Common myeloid progenitor, CD34-positive (primary cell): ENCODE measurements at places on chromosomes 7 and 10.

DNA sequence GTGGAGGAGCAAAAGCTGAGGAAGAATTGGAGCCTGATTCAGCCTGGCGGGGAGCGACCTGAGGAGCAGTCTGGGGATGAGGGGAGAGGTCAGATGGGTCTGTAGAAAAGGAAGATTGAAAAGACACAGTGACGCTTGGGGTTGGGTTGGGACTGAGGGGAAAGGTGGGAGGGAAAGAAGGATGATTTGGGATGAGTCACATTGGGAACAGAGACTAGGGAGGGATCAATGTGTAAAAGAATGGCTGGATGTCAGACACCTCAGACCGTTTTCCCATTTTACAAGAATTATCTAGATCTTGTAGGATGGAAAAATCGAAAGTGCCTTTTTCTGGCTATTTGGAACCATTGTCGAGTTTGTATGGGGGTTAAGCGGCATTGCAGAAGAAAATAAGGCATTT is 1076.5 kb downstream of the DNAJB9 start:
- DNase-seq, result no peak

- DNase-seq, result no peak
Measured at GRCh38 chr7:77879272-77879671, 80.7 kb downstream of the PHTF2 start.

DNA sequence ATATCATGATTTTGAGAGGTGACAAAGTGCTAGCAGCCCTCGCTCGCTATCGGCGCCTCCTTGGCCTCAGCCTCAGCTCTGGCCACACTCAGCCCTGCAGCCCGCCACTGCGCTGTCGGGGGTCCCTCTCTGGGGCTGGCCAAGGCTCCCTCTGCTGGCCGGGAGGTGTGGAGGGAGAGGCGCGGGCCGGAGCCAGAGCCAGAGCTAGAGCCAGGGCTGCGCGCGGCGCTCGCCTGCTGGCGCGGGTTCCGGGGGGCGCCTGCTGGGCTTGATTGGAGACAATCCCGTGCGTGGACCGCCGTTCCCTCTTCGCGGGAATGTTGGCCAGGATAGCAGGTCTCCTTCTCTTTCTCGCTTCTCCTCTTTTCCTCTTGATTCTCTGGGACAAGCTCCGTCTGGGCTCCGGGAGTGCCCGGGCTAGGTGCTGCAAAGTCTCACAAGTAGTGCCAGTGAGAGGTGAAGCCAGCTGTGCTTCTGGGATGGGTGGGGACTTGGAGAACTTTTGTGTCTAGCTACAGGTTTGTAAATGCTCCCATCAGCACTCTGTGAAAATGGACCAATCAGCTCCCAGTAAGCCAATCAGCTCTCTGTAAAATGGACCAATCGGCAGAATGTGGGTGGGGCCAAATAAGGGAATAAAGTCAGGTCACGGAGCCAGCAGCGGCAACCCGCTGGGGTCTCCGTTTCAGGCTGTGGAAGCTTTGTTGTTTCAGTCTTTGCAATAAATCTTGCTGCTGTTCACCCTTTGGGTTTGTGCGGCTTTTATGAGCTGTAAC is 43.4 kb upstream of the ELMO1 start:
- DNase-seq, result no peak

- DNase-seq, result no peak
Measured at GRCh38 chr7:84009782-84010181, 184.8 kb downstream of the SEMA3A start.

GRCh38 chr10:132332433-132332754 is 401 bp downstream of the LRRC27 start:
- peak; percentile 31 for DNase-seq

- DNase-seq, result no peak
Measured at GRCh38 chr7:35450456-35451214, 196.7 kb upstream of the TBX20 start.

GRCh38 chr10:43375401-43376020 is 4.1 kb downstream of the FXYD4 start:
- DNase-seq, result no peak

- DNase-seq, result peak; percentile 75
Measured at GRCh38 chr10:5915451-5915850, 25.4 kb downstream of the FBH1 start.

DNA sequence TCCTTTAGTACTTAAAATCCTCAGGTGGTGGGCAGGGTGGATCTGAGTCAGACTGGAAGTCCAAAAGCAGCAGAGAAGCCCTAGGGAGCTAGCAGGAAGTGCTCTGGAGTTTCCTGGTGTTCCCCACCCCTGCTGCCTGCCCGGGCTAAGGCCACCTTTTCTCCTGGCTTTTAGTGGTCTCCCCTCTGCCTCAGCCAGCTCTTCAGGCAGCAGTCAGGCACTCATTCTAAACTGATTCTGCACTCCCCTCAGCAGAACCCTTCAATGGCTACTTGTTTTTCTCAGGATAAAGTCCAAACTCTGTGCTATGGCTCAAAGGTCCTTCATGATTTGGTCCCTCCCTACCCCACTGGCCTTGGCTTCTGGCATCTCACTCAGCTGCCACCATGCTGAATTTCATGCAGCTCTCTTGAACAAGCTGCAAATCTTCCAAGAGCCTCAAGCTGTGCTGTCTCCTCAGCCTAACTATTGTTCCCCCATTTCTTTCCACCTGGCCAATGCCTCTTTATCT is 28.9 kb upstream of the DNMBP start:
- no peak for DNase-seq

DNA sequence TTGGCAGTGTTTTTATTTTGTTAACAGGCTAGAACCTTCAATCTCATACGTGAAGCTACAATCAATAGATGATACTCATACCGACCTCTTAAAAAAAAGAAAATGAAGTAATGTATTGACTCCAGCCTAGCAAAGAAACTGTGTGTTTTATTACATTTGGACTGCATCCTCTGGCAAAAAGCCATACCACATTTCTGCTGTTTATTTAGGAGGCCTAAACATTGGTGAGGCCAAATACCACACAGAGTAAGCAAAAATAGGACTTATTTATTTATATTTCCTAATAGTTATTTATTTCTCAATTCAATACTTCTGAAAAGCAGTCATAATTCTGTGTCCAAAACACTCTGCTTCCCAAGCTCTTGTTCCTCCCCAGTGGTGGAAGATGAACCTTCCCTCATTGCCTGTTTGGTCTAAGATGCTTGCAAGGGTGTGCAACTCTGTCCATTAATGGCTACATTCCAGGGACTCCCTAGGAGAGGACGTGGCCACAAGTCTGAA is 398.8 kb upstream of the KLF6 start:
- no peak for DNase-seq

- DNase-seq, result no peak
Measured at GRCh38 chr7:44827567-44827966, 20.3 kb downstream of the H2AZ2 start.

- DNase-seq, result peak; percentile 57
Measured at GRCh38 chr7:105388356-105389087, at the start of gene SRPK2. SRPK2 (minus strand) TSS chr7:105388921.

DNA sequence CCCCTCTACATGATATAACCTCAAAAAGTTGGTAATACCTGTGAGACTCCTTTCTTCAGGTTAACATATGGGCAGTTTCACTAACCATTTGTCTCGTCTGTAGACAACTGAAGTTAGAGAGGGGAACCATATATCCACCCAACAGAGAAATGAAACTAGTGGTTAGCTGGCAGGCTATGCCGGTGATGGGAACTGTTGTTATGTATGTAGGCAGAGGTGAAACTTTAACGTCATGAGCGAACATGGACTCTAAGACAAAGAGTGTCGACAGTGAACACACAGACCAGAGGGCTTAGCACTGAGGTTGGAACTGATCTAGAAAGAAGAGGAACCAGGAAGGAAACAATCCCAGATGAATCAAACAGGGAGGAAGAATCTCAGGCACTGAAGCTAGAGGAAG is 112.4 kb downstream of the ELMO1 start:
- no peak for DNase-seq

- peak; percentile 73 for DNase-seq
Measured at GRCh38 chr10:100006243-100006886, 3.4 kb downstream of the DNMBP start.

DNA sequence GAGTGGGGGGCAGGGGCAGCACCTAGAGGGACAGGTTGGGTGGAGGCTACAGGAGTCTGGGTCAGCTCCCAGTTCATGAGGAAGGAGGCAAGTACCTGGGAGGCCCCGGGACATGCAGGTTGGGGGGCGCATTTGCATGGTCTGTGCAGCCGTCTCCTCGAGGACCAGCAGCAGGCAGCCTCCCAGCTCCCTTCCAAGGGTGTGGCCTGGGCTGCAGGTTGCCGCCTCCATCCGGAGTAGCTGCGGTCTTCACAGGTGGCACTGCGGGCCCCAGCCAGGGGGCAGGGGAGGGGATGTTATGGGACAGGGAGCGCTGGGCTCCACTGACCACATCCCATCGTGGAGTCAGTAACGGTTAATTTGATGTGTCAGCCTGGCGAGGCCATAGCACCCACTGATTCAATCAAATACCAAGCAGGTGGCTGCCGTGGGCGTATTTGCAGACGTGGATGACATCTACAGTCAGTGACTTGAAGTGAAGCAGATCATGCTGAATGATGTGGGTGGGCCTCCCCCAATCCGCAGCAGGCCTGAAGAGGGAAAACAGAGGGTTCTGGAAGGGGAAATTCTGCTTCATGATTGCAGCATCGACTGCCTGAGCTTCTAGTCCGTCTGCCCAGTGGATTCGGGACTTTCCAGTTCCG is 81.6 kb downstream of the PRKAG2 start:
- no peak for DNase-seq

DNA sequence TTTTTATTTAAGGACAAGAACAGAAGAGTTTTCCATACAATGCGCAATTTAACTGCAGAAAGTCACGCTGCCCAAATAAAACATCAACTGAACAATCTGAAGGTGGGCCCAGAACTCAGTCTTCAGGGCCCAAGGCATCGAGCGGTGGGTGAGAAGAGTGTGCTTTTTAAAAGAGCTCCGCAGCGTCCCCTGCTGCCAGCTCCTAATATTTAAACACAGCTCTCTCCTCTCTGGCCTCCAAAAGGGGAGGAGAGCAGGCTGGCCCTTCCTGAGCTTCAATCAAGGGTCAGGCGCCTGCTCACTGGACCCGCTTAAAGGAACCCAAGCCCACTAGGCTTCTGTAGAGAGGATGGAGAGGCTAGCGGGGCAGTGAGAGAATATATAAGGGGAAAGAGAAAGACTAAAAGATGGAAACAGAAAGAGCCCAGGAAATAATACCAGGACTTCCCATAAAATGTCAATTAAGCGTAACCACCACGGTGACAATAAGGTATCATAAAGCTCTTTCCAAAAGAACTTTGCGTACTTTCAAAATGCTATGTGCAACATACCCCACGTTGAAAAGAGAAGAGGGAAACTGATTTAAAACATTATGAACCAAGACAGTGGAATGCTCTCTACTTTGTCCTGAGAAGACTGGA is 2.8 kb downstream of the FAM53B start:
- peak; percentile 61 for DNase-seq

DNA sequence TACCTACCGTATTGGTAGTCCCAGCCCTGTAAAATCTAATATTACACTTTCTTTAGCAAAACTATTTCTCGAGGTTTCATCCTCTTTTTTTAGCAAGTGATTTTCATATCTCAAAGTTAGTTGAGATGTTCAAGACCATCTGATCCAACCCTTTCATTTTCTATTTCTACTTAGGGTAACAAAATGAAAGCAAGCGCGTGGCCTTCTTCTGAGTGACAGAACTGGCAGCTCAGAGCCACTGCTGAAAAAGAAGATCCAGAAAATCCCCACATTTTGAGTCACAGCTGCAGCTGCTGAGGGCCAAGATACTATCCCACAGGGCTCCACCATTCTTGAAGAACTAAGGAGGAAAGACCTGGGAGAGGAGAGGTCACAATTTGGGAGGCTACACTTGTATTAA is 24.8 kb upstream of the ZNF800 start:
- DNase-seq, result no peak

DNA sequence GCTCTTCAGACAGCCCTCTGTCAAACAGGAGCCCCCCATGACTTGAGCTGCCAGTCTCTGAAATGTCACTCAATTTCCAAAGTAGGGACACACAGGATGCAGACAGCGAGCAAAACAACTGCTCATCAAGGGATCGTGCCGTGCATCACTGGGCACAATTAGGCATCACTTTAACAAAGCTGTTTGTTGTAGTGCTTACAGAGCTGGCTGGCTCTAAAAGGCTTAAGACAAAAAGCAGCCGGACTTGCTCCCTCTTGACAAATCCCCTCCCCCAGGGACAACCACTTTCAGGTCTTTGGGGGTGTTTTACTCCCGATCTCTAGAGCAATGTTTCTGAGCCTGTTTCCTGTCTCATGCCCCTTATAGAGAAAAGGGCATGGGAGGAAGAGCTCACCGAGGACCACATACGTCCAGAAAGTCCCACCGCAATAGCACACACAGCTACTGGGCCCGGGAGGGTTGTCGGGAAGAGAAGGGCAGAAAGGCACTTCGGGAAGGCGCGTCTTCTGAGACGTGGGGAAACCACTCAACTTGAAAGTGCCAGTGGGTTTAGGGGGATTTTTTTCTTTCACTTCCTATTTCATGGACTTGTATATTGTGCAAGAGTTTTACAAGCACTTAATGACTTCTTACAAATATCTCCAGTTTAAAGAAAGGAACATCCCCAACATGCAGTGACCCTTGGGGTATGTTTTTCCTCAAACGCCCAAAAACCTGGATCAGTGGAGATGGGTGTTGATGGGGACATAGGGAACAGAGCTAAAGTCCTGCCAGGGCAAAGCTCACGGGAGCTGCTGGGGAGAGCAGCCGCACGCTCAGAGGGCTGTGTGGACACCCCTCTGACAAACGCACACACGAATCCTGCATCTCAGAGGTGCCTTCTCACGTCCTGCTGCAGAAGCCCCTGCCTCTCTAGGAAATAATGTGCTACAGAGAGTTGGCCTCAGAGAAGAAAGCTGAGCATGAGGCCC is 27.1 kb downstream of the LRRC20 start:
- peak; percentile 34 for DNase-seq

DNA sequence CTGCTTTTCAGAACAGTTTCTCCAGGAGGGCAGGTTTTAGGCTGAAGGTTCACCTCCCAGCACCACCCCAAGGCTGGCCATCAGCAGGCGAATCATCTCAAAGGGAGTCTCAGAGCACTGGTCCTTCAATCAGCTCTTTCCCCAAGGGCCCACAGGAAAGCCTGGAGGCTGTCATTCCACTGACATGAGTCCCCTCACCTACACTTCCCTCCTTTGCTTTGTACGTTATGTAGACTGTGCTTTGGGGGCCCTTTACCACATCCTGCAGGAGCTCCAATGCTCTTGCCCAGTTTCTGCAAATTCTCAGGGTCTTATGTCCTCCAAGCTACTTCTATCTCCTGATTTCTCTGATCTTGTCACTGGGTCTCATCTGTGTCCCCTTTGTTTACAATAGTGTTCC is 15.4 kb downstream of the WDFY4 start:
- DNase-seq, result no peak
